Cardiac muscle cell (in vitro differentiated cells and primary cell): ENCODE measurements at places on chromosomes 2 and 18.

GRCh38 chr18:58682429-58683069, 11.3 kb downstream of the MALT1 start:
- peak; percentile 94 for DNase-seq

GRCh38 chr2:126879348-126880298, 19.1 kb upstream of the TEX51 start:
- no peak for DNase-seq

DNA sequence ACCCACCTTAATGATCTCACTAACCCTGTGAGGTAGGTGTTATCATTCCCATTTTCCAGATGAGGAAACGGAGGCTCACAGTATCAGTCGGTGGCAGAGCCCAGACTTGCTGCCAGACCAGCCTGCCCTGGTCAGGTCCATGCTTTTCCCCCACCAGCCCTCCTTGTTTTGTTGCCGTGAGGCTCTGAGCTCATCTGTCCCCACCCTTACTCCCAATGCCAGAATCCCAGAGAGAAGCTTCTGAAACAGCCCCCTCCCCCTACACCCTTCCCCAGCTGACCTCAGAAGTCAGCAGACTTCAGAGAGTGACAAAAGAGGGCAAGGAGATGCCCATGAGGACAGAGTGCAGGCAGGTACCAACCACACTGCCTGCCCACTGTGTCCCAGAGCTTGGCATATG, 20.8 kb upstream of the TNS1 start:
- DNase-seq = no peak

DNA sequence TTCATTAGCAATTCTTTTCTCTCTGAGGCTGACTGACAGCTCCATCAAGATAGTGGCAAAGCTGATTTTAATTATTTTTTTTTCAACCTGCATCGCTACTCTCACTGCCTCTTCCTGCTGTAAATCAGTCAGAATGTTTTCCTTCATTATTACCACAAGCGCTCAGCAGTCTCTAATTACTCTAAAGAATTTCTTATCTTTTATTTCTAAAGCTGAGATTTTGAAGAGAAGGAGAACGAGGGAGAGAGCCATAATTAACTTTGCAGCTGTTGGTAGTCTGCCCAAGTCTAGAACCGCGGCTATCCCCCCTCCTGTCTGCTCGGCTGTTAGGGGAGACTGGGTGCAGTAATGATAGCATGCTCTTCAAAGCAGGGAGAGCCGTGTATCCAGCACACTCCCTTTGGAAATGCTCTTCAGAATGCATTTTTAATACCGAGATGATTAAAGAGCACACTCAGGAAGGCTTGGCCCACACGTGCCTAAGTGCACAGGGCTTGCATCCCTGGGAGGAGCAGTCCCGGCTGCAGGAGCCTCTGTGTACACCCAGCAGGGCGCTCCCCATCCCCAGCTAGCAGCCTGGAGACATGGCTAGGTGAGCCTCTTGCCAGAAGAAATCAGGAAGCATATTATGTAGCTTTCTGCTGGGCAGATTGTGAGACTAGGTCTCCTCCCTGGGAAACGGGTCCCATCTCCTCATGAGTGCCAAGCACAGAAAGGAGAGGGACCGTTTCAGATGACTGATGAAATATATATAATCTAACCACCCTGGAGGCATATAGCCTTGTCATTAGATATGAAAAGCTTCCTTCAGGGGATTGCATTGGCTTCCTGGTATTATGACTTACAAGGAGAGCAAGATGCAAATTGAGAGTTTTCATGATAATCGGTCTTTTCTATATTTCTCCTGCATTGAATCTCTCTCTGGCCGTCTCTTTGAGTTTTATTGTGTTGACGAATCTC, 555.2 kb downstream of the CMPK2 start:
- DNase-seq = no peak

- peak; percentile 71 for DNase-seq
Observed at GRCh38 chr2:36562973-36563532, 34.9 kb downstream of the FEZ2 start.

- no peak for DNase-seq
Observed at GRCh38 chr2:191638079-191638801, 39.7 kb upstream of the NABP1 start.

GRCh38 chr18:25109484-25109883, 242.5 kb downstream of the ZNF521 start:
- DNase-seq = no peak

GRCh38 chr2:205996161-205996560, 89.8 kb downstream of the INO80D start:
- no peak for DNase-seq

DNA sequence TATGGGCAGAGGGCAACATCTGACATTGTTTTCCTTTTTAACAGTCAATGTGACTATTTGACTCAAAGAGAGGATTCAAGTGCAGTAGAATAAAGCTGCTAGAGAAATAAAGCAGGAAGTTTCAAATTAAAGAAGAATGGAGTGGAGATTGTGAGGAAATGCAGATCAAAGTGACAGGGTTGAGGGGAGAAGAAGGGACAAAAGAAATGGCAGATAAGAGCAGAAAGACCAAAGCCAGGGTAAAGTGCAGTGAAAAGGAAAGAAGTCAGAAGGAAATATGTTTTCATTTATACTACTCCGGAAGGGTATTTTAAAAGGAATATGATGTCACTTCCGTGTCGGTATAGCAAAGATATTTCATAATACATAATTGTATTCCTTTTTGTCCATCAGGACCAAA, 297.5 kb upstream of the CRIM1 start:
- no peak for DNase-seq

- DNase-seq = no peak
Observed at GRCh38 chr2:237199577-237199976, 113.9 kb downstream of the COPS8 start.

DNA sequence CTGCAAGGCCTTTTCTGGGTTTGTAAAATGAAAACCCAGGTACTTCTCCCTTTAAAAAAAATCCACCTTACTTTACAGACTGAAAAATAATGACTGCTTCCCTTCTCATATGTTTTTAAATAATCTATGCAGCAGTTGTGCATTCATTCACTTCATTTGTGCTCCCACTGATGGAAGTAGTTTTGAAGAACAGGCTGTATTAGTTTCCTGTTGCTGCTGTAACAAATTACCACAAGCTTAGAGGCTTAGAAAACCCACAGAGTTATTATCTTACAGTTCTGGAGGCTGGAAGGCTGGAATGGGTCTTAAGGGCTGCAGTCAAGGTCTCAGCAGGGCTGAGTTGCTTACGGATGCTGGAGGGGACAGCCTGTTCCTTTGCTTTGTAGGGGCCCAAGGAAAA, 335.0 kb downstream of the TGIF1 start:
- no peak for DNase-seq

DNA sequence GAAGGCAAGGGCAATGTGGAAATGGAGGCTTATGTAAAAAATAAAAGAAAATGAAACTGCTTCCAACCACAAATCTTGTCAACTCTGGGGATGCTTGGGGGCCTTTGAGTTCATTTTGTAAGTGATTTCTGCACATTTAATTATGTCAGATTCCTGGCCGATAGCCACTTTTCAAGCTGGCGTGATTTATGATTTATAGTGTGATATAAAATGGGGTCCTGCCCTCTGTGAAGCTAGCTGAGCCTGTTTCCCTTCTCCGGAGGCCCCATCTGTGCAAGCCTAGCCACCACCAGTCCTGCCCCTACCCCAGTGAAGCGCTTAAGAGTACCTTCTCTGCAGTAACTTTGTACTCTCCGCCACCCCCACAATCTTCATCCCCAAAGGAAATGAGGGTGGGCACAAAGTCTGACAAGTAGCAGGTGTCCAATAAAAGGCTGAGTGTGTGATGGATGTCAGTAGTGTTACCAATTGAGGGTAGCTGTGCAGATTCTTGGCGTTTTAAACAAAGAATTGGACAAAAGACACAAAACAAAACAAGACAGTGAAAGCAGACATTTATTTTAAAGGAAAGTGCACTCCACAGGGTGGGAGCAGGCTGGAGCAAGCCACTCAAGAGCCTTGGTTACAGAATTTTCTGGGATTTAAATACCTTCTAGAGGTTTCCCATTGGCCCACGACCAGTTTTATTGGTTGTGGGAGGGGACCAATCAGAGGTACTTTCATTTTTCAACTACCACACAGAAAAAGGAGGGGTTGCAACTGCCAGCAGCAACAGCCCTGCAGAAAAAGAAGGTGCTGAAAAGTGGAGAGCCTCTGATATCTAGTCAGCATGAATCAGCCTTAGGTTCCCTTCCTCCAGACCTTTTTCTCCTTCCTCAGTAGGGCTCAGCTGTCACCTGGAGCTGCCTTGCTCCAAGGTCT, 39.0 kb upstream of the SIX3 start:
- no peak for DNase-seq

DNA sequence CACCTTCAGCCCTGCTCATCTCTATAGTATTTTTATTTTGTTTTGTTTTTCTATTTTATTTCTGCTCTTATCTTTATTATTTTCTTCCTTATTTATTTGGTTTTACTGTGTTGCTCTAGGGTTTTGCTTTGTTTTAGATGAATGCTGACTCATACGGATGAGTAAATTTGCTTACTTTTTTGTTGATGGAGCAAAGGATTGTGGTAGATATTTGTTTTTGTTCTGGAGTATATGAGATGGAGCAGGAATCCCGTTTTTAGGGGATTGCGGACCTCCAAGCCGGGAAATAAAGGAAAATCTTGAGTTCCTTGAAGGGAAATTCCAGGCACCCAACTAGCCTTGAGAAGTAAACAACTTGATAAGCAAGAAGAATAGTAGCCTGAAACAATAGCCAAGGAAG, 15.3 kb upstream of the COLEC12 start:
- no peak for DNase-seq

DNA sequence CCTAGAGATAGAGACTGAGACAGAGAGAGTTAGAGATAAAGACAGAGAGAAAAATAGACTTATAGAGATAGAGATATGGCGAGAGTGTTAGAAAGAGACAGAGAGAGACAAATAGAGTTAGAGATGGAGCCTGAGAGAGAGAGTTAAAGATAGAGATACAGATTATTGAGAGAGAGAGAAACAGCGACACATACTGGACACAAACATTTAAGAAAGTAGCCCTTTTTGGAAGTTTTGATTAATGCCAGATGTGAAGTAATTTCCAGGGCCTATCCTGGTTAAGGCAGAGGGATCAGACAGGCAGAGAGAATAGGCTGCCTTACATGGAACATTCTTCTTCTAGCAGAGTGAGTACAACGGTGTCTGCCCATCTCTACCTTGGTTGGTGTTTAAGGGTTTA, 311.6 kb upstream of the CDH7 start:
- DNase-seq = no peak

DNA sequence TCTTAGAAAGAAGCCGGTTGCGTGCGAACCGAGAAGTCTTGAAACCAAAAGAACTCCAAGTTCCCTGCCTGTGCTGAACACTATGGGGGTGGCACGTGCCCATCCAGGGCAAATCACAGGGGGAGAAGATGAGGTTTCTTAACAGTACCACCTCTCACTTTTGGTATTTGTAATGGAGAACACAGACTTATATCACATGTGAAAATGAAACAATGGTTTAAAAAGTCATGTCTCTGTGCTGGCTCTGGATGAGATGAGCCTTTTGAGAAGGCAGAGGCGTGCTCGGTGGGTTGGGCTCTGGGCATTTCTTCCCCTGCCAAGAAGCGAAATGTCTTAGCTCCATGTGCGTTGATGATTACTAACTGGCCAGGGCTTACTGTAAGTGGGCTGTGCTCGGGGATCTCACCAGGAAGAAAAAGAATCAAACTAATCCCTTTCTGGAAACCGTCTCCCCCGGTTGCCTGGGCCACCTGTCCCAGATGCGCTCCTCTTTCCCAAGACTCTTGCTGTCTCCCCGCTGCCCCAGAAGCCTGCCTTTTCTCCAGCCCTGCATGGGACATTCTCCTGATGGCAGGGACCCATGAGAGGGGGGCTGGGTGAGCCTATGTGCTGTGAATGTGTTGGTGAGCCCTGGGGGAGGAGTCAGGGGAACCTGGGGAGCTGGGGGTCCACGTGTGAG, 252.9 kb downstream of the PRKCE start:
- no peak for DNase-seq

DNA sequence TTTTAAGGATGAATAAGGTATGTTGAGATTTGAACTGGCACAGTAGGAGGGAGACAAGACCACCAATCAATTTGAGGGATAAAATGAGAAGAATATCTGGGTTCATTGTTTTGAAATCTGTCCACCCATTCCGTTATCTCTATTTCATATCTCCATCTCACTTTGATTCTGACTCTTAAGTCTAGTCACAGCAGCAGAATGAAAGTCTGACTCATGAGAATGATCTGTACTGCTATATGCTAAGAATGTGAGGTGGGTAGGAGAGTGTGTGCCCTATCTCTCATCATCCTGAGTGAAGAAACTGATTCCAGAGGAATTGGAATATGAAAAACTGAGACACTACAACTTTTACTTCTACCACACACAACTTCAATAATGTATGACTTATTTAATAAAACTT, 1994.5 kb upstream of the PIK3C3 start:
- DNase-seq = no peak

DNA sequence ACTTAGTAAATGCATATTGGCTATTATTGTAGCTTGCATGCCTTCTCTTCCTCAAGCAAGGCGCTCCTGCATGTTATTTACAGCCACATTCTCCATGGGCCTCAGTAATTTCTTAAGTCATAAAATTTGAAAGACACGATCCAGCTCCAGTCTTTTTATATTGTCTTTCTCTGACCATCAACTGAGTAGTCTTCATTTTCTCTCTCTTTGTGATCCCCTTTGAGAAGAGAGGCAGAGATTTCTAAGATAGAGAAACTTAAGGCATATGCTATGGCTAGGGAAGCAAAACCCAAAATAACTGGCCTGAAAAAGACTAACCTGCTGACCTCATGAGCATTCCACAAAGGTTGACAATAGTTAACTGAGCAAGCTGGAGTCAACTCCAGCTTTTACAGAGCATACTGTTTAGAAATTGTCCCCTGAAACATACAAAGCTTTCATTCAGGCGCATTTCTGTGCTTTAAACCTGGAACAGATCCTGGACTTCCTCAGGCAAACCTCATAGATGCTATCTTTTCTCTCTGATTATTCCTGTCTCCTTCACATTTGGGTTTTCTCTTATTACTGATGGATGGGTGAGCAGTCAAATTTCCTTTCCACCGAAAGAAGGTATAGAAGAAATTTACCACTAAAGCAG, 4.6 kb downstream of the DPP4 start:
- no peak for DNase-seq

- DNase-seq = no peak
Observed at GRCh38 chr2:32277363-32277673, 386 bp upstream of the YIPF4 start.

DNA sequence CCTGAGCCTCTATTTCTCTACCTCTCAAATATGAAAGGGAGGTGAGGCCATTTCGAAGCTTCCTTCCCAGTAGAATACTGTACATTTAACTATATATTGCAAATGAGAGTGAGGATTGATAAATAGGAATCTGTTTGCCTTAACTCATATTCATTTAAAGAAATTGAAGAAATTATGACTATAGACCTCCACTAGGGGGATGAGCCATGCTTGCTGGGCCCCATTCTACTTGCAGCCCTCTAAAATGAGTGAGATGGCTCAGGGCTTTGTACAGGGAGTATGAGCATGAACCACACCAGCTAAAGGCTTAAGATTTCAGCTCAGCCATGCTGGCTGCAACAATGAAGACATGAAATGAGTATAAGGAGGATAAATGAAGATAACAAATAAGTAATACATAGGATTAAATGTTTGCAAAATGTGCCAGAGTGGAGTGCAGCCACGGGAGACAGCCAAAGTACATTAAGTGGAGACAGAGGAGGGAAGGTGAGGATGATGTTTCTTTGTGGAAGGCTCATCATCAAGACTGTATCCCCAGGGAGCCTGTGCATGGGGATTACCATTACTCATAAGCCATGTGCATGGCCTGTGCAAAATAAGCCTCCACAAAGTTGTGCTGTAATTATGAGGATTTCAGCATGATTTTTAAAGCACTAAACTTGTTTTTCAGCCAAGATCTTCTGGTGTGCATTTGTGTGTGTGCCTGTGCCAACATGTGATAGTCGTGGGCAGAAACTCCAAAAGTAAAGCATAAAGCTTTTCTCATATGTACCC, 300.8 kb downstream of the CNTNAP5 start:
- peak; percentile 22 for DNase-seq

GRCh38 chr18:73060666-73061288, 193.0 kb upstream of the NETO1 start:
- no peak for DNase-seq
